ENCODE measurements at places on chromosomes 6 and 20. TPM values are rescaled to one million over a fixed set of nuclear protein-coding genes. Genes with fewer than 3 reads are reported as not detected.

The KIF6 gene
- polyA plus RNA-seq: 0.28 TPM

The CRIP3 gene
- not detected for polyA plus RNA-seq

GRCh38 chr6:168804331-168804730 is 363.3 kb downstream of the SMOC2 start:
- H3K4me3 ChIP-seq: no peak overlapping the region
- no peaks in the 10 kb centered on the region for H3K27me3 ChIP-seq
- H3K4me1 ChIP-seq: no peaks in the 10 kb centered on the region
- H3K27ac ChIP-seq: no peak overlapping the region

- no peaks in the 10 kb centered on the region for H3K36me3 ChIP-seq
- H3K27me3 ChIP-seq: no peaks in the 10 kb centered on the region
- no peak for DNase-seq
- H3K27ac ChIP-seq: no peak overlapping the region
Observed at GRCh38 chr6:159094444-159095252, 49.9 kb upstream of the TAGAP start.

GRCh38 chr6:30678964-30679726 is 6.3 kb upstream of the DHX16 start:
- peak overlapping the region; percentile 95 for H3K4me3 ChIP-seq
- no peaks in the 10 kb centered on the region for H3K27me3 ChIP-seq
- H3K27ac ChIP-seq: peak overlapping the region; percentile 13

DNA sequence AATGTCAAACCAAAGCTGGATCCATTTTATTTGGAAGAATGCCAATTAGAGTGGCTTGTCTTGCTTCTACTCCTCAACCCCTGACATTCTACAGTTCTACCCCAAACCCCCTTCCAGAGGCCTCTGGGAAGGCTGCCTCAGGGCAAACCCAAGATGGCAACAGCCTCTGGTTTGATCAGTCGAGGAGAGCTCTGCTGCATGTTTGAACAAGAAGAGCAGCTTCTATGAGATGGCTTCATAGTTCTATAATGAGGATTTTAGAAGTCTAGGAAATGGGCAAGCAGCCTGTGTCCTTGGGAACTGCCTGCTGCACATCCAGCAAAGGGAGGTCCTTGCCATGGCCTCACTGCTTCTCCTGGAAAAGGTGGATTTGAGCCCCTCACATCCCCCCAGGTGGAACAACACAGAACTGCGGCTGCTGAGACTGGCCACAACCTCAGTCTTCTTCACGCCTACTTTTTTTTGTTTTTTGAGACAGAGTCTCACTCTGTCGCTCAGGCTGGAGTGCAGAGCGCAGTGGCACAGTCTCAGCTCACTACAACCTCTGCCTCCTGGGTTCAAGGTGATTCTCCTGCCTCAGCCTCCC is 37.9 kb downstream of the ZC3H12D start:
- H3K36me3 ChIP-seq: no peaks in the 10 kb centered on the region
- peaks cover 16% of the 10 kb centered on the region for H3K27me3 ChIP-seq
- no peaks in the 10 kb centered on the region for H3K4me1 ChIP-seq
- H3K27ac ChIP-seq: no peak overlapping the region

DNA sequence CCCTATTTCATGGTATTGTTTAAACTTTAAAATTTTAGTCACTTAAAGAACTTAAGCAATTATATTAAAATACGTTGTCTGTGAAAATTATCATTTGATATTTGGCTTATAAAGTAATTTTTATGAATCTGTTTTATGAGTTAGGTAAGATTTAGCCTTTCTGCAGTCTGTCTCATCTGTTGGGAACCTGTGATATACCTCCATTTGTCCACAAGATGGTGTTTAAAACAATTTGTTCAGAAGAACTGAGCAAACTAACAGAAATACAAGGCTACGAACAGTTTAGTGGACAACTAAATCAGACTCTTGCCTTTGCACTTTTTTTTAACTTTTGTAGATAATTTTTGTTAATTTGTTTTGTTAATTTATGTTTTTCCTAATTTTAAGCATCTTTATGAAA is 92.4 kb downstream of the COL9A1 start:
- no peak overlapping the region for H3K27ac ChIP-seq
- no peak overlapping the region for H3K4me3 ChIP-seq
- H3K4me1 ChIP-seq: no peaks in the 10 kb centered on the region
- DNase-seq: no peak
- H3K27me3 ChIP-seq: no peaks in the 10 kb centered on the region
- H3K36me3 ChIP-seq: no peaks in the 10 kb centered on the region

GRCh38 chr6:166351715-166352285 is 9.5 kb upstream of the SFT2D1 start:
- peaks cover 3% of the 10 kb centered on the region for H3K27me3 ChIP-seq
- H3K36me3 ChIP-seq: no peaks in the 10 kb centered on the region
- DNase-seq: no peak
- no peak overlapping the region for H3K27ac ChIP-seq

GRCh38 chr6:17640477-17640917 is 40.4 kb downstream of the FAM8A1 start:
- H3K4me3 ChIP-seq: no peak overlapping the region
- peaks cover 3% of the 10 kb centered on the region for H3K36me3 ChIP-seq
- no peak overlapping the region for H3K27ac ChIP-seq

DNA sequence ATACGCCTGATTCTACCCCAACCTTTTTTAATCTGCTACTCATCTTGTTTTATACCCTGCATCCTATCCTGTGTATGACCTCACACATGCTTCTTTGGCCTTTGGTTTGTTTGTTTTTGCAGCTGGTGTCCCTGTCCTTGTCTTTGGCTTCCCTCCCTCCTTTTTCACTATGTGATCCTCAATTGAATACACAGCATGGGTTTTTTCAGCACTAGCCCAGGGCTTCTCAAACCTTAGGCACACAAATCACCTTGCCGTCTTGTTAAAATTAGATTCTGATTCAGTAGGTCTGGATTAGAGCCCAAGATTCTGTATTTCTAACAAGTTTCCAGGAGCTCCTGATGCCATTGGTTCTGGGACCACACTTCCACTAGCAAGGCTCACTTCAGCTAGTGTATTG is 321.5 kb upstream of the MAN1A1 start:
- no peaks in the 10 kb centered on the region for H3K27me3 ChIP-seq
- H3K4me1 ChIP-seq: no peaks in the 10 kb centered on the region
- H3K27ac ChIP-seq: no peak overlapping the region
- H3K36me3 ChIP-seq: no peaks in the 10 kb centered on the region
